Keratinocyte (primary cell): ENCODE measurements at places on chromosomes 12 and 14.

DNA sequence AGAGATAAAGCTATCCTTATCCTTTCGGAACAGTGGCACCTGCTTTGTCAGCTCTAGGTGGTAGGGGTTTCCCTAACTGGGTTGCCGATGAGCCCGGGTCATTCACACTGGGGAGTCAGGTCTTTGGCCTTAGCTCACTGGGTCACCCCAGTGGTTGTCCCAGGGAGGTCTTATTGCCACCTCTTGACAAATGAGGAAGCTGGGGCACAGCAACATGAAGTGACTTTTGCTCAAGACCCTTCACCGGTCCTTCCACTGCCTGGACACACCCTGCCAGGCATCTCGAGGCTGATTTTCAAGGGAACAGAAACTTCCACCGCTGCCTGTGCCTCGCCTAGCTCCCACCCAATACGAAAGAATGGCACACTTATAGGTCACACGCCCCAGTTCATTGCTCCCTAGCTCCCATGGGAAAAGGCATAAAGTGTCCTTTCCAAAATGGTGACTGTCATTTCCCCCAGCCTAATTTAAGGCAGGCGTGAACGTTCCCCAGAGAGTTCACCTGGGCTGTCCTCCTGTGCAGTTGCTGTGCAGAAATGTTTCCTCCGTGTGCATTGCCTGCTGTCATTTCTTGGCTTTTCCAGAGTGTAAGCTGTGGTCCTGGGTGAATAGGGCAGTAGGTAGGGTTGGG, 156.1 kb upstream of the CCND2 start:
- no peak for DNase-seq

GRCh38 chr14:33061667-33062325, 123.1 kb downstream of the NPAS3 start:
- no peak for DNase-seq

DNA sequence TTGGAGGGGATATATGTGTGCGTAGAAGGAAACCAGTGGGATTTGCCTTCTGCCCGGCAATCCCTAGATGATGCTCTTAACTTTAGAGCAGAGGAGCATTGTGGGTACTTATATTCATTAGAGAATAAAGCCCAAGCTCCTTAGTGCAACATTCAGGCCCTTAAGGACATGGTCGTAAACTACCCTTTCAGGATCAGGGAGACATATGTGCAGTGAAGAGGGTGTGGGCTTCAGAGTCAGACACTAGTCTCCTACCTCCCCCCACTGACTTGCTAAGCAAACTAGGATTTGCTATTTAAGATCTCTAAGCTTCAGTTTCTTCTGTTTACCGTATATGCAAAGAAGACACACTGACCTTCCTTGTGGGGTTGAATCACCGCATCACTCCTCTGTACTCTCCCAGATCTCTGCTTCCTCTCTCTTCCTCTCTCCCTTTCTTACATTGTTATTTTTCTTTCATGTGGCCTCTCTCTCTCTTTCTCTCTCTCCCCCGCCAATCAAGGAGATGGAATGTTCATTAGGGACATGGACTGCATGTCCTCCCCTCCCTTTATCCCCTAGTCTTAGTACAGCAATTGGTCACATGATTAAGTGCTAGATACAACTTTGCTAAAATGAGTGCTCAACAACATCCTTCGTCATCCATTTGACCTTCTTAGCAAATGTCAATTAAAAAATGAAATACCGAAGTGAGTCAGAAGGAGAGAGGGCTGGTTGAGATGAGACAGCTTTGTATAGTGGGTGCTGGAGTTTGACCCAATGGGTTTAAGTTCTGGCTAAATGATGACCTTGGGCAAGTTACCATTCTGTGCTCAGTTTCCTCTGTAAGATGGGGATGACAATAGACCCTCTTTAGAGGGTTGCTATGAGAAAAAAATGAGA, 91.7 kb downstream of the TMX1 start:
- no peak for DNase-seq

GRCh38 chr12:65294641-65295262, 16.3 kb downstream of the MSRB3 start:
- no peak for DNase-seq

DNA sequence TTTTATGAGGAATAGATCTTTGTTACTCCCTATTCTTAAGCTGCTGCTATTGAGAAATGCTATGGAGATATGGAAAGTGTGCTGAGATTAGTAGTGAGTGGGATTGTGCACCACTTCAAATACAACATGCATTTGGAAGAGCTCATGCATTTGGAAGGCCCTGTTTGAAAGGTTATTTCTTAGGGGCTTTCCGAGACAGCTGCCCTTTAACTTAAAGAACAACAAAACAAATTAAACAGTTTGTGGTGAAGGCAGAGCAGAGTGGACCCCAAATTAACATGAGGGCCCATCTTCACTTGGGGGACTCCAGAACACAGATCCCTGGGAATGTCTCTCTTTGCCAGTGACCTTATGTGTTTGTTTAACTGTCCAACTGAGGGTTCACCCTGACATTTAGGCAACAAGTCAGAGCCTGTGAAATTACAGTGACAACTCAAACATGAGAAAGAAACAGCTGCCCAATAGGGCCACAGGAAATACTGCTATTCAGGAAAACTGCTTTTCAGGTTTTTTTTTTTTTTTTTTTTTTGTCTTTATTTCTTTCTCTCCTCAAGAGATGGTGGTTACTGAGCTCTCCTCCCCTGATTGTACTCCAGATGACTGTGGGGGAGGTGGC, 41.4 kb upstream of the IGF1 start:
- no peak for DNase-seq

DNA sequence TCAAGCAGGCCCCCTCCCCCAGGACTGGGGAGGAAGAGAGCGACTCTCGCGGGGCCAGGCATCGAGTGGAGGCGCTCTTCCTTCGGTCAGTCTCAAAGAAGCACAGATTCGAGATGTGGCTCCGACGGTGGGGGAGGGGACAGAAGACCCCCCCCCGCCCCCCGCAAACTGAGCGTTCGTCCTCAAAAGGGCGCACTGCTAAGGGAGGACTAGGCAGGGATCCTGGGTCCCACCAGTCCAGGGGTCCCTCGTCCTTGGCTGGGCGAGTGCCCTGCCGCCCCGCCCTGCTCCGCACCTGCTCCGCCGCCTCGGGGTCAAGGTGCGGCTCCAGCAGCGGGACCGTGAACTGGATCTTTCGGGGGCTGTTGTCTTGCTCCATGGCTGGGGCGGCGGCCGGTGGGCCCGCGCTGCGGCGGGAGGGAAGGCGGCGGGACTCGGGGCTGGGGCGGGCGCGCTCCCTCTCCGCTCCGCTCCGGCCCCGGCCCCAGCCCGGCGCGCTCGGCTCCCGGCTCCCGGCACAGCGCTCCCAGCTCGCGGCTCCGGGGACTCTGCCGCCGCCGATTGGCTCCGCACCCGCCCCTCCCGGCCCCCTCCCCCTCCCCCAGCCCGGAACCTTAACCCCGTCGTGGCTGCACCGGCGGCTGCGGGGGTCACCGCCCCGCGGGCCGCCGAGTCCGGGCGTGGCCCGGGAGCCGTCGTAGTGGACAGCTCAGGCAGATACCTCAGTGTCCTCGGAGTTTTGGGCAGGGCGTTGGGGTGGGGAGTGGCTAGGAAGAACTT, at the start of gene PPP1R1A:
Gene PPP1R1A (minus strand): TSS at position 550 of the 780 bp plus-strand sequence. CDS start 171 bp downstream, at position 379.
- DNase-seq = no peak

DNA sequence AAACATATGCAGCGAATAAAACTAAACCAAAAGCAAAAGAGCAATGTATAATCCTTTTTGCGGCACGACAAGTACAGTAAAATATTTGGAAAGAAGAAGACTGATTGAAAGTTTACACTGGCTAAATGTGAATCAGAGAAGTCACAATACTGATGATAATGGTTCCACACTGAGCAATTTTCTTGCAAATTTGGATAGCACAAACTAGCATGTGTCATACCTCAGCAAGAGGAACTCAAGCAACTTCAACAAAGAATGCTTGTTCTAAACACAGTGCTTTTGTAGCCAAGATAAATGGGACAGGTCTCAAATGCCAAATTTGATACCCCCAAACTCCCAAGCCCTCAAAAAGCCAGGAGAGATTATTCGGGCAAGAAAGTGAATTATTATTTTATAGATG, 839.1 kb downstream of the GALC start:
- no peak for DNase-seq

DNA sequence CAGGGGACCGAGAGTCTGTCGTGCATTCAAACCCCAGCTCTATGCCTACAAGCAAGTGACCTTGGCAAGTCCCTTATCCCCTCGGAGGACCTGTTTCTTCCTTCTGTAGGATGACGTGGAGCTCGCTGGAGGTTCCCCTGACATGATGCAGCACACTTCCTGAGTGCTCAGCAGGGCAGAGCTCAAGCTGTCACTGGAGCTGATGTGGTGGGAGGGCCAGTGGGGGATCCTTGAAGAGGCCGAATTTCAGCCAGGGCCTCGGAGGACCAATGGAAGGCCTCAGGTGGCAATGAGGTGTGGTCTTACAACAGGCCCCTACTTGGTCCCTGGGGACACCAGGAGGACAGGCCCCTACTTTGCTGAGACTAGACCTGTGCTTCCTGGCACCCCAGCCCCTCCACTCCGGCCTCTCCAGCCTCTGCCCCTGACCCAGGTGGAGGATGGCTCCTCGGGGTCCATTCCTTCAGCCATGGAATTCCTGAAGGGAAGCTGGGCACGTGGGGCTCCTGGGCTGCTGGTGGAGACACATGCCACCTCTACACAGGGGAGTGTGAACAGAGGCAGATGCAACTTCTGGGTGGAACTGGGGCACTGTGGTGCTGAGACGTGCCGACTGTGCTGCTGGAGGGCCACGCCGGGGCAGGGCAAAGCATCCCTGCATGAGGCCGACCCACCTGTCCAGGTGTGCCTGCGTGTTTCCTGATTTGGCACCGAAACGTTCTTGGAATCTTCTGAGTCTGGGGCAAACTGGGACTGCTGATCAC, 18.7 kb upstream of the KIF26A start:
- no peak for DNase-seq

- DNase-seq = no peak
Measured at GRCh38 chr12:69136931-69137613, 102.3 kb upstream of the CPSF6 start.

- no peak for DNase-seq
Measured at GRCh38 chr12:16688200-16688599, 82.2 kb upstream of the LMO3 start.

DNA sequence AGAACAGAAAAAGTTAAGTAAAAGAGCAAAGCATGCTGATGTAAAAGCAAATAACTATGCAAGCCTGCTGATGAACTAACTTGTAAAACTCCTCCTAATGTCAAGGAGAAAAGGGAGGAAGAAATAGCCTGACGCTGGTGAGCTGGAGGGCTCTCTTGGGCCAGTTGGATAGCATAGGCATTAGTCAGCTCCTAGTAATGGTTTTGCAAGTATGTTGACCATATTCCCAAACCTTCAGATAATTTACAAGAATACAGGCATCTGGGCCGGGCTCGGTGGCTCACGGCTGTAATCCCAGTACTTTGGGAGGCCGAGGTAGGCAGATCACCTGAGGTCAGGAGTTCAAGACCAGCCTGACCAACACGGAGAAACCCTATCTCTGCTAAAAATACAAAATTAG, 871.4 kb downstream of the C12orf50 start:
- DNase-seq = no peak

- no peak for DNase-seq
Measured at GRCh38 chr14:58662018-58662417, 24.3 kb downstream of the DACT1 start.

- no peak for DNase-seq
Measured at GRCh38 chr12:116821291-116821690, 60.0 kb downstream of the HRK start.

- DNase-seq = no peak
Measured at GRCh38 chr12:4477129-4477528, 31.5 kb upstream of the FGF6 start.

- no peak for DNase-seq
Measured at GRCh38 chr12:94254270-94254669, 105.9 kb downstream of the PLXNC1 start.

GRCh38 chr12:51631591-51631990, 40.6 kb downstream of the SCN8A start:
- DNase-seq = no peak

GRCh38 chr12:2645460-2645859, 149.3 kb upstream of the FKBP4 start:
- DNase-seq = no peak

DNA sequence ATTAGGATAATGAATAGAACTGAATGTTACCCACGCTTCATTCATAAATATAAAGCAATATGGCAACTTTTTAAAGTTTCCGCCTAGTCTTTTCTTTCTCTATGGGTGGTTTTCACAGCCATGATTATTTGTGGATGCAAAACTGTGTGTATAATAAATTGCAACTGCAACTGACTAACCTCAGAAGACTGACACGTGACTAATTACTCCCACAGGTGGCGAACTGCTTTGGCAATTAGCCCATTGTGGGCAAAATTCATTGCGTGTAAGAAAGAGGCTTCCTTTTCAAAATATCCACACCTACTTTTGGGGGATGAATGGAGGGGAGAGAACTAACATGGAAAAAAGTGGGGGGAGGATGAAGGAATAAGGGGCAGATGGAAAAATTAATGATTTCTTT, 79.0 kb downstream of the SLC25A21 start:
- no peak for DNase-seq

- DNase-seq = no peak
Measured at GRCh38 chr12:501722-502447, 42.1 kb downstream of the B4GALNT3 start.

DNA sequence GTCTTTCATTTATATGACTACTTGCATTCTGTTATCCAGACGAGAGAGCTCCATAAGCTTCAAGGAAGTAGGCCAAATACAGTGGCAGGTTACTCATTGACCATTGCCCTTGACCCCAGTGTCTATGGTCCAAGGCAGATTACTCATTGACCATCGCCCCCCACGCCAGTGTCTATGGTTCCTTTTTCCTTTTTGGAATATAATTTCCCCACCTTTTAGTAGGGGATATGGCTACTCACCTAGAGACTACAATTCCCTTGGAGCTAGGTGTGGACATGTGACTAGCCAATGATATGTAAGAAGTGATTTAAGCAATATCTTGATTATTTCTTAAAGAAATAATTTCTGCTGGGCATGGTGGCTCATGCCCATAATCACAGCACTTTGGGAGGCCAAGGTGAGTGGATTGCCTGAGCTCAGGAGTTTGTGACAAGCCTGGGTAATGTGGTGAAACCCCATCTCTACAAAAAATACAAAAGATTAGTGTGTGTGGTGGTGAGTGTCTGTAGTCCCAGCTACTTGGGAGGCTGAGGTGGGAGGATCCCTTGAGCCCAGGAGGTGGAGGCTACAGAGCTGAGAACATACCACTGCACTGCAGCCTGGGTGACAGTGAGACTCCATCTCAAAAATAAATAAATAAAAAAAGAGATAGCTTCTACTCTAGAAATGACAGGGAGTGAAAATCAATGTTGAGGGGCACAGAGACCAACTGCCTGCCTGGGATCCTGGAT, 32.6 kb downstream of the SIX4 start:
- DNase-seq = no peak

DNA sequence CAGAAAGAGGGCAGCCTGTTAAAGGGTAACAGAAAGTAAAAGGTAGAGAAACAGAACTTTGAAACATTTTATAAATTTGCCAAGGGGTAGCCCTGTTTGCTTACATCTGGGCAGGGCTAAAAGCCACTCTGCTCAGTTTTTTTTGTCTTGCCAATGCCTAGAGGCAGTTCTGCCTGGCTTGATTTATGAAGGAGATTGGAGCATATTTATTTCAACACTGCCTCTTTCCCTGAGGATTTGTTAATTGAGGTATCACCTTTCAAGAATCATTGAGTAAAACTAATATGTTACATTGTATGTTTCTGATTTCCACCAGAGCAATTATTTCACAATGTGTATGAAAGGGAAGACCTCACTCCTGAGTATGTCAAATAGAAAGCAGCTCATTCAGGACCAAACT, 160.8 kb downstream of the GXYLT1 start:
- no peak for DNase-seq

GRCh38 chr14:103828315-103828967, 18.9 kb downstream of the PPP1R13B start:
- no peak for DNase-seq
